ENCODE measurements at places on chromosomes 4 and X. TPM values are rescaled to one million over a fixed set of nuclear protein-coding genes. Genes with fewer than 3 reads are reported as not detected.

GRCh38 chrX:128396601-128397000 is 344.4 kb upstream of the ACTRT1 start:
- peak; percentile 1 for DNase-seq
- H3K27ac ChIP-seq, result no peak overlapping the region
- no peaks in the 10 kb centered on the region for H3K36me3 ChIP-seq
- H3K4me1 ChIP-seq, result no peaks in the 10 kb centered on the region
- no peak overlapping the region for H3K4me3 ChIP-seq
- H3K27me3 ChIP-seq, result no peaks in the 10 kb centered on the region

GLOD5 gene
- total RNA-seq, result not detected

WAS gene
- total RNA-seq, result 0.37 TPM

DNA sequence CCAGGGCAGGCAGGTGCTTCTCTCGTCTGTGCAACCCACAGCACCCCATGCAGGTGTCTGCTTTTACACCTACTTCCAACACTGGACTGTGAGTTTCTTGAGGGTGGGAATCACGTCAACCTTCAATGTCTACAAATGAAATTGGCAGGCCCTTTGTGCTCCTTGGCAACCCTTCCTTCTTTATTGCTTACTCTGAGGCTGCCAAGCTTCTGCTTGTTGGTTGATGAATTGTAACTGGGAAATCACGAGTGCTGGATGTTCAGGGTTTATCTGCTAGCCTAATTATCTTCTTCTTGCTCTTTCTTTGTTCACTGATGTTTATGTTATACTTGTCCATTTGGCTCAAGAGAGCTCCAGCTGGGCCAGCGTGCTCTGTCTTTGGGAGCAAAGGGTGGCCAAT is 2.5 kb upstream of the DGAT2L6 start:
- H3K4me1 ChIP-seq, result peaks cover 6% of the 10 kb centered on the region
- no peak for DNase-seq
- no peaks in the 10 kb centered on the region for H3K36me3 ChIP-seq
- peaks cover 35% of the 10 kb centered on the region for H3K27me3 ChIP-seq
- H3K27ac ChIP-seq, result no peak overlapping the region

DNA sequence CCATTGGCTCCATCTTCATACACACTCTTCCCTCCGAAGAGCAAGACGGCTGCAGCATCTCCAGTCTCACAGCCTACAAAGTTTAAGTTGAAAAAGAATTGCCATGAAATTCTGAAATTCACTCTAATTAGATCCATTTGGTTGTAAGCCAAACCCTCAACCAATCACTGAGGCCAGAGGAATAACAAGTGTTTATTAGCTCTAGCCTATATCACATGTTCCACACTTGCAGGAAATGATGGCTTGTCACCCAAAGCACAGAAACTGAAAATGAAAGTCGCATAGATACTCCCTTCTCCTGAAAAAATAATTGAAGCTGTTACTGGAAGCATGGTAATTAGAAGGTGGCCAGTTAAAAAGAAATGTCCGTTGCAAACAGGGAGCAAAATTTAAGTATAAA is 1071.8 kb downstream of the CCSER1 start:
- no peak for DNase-seq
- no peak overlapping the region for H3K4me3 ChIP-seq
- H3K27me3 ChIP-seq, result no peaks in the 10 kb centered on the region
- no peaks in the 10 kb centered on the region for H3K36me3 ChIP-seq
- no peak overlapping the region for H3K27ac ChIP-seq
- no peaks in the 10 kb centered on the region for H3K4me1 ChIP-seq

DNA sequence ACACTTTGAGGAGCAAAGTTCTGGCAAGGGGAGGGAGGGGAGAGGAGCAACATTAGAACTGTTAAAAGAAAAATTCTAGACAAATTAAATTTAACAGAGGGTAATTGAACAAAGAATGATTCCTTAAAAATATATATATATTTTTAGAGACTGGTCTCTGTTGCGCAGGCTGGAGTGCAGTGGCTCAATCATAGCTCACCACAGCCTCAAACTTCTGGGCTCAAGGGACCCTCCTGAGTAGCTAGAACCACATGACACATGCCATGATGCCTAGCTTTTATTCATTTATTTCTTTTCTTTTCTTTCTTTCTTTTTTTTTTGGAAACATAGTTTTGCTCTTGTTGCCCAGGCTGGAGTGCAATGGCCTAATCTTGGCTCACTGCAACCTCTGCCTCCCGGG is 19.1 kb upstream of the SPINK2 start:
- H3K27me3 ChIP-seq, result no peaks in the 10 kb centered on the region
- no peak overlapping the region for H3K4me3 ChIP-seq
- H3K36me3 ChIP-seq, result no peaks in the 10 kb centered on the region
- no peak overlapping the region for H3K27ac ChIP-seq
- no peak for DNase-seq

DNA sequence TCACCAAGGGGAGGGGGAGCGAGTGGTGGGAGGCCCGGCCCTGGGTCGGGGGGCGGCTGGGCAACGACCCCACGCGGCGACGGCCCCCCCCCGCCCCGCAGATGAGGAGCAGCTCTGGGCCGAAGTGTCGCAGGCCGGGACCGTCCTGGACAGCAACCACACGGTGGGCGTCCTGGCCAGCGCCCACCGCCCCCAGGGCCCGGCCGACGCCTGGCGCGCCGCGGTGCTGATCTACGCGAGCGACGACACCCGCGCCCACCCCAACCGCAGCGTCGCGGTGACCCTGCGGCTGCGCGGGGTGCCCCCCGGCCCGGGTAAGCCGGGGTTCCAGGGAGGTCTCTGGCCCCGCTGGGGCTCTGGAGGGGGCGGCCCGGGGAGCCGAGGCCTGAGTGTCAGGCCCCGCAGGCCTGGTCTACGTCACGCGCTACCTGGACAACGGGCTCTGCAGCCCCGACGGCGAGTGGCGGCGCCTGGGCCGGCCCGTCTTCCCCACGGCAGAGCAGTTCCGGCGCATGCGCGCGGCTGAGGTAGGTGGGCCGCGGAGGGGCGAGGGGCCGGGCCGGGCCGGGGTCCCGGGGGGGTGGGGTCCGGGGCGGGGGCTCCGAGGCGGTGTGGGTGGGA is 8.7 kb upstream of the FGFRL1 start:
- H3K4me1 ChIP-seq, result no peaks in the 10 kb centered on the region
- DNase-seq, result no peak
- H3K27ac ChIP-seq, result no peak overlapping the region
- peaks cover 6% of the 10 kb centered on the region for H3K36me3 ChIP-seq
- no peak overlapping the region for H3K4me3 ChIP-seq
- H3K27me3 ChIP-seq, result peaks cover 34% of the 10 kb centered on the region

ADH1B gene
- total RNA-seq, result 24.2 TPM

DNA sequence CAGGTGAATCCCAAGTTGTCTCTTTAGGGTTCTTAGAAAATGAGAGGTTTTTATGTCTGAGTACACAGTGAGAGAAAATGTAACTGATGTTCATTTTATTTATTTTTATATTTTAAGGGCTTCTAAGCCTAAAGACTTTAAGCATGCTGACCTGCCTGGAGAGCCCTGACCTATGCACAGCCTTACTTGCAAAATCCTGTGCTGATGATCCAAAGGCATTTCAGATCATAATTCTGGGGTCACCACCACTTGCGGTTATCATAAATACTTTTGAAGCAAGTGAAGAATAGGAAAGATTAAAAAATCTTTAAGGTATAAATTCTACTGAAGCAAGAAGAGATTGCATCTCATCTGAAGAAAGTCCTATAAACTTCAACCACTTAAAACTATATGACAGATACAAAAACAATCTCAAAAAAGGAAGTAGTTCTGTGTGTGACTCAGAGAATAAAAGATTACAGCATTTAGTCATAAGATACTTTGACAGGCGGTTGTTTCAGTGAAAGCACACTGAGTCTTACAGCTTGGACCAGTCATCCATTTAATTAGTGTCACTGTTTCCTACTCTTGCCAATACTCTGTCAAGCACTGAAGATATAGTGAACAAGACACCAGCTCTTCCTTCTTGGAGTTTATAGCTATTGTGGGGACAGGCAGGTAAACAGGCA is 245.2 kb upstream of the DIPK2B start:
- H3K27ac ChIP-seq, result peak overlapping the region; percentile 55
- H3K4me3 ChIP-seq, result no peak overlapping the region
- H3K27me3 ChIP-seq, result peaks cover 35% of the 10 kb centered on the region
- DNase-seq, result peak; percentile 60
- H3K4me1 ChIP-seq, result peaks cover 16% of the 10 kb centered on the region
- H3K36me3 ChIP-seq, result no peaks in the 10 kb centered on the region

DNA sequence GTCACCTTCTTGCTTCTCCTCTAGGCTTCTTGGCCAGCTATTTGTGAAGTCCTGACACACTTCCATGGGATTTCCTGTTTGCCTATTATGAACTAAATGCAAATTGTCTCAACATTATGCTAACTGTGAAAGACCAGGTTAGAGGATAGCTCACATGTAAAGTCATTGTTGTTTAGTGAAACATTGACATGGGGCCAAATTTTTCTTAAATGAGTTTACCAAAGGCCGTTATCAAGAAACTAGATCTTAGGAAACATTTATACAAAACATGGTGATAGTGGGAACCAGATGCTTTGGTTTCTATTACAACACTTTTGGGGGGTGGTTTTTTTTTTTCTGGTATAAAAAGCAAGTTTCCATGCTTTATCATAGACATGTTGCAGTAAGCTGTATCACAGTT is 466.8 kb upstream of the FAM241A start:
- peaks cover 62% of the 10 kb centered on the region for H3K27me3 ChIP-seq
- H3K4me1 ChIP-seq, result no peaks in the 10 kb centered on the region
- H3K27ac ChIP-seq, result no peak overlapping the region
- no peak overlapping the region for H3K4me3 ChIP-seq
- H3K36me3 ChIP-seq, result no peaks in the 10 kb centered on the region
- DNase-seq, result peak; percentile 7

AFM gene
- total RNA-seq, result not detected

GRCh38 chr4:7193030-7193958 is 956 bp downstream of the SORCS2 start:
- peaks cover 14% of the 10 kb centered on the region for H3K4me1 ChIP-seq
- no peak for DNase-seq
- H3K36me3 ChIP-seq, result no peaks in the 10 kb centered on the region
- peaks cover 40% of the 10 kb centered on the region for H3K27me3 ChIP-seq
- no peak overlapping the region for H3K27ac ChIP-seq
- H3K4me3 ChIP-seq, result no peak overlapping the region

- H3K27ac ChIP-seq, result no peak overlapping the region
- H3K4me1 ChIP-seq, result no peaks in the 10 kb centered on the region
- no peak for DNase-seq
- no peaks in the 10 kb centered on the region for H3K36me3 ChIP-seq
- no peak overlapping the region for H3K4me3 ChIP-seq
Measured at GRCh38 chr4:179768996-179769395, 2326.8 kb upstream of the AGA start.

DNA sequence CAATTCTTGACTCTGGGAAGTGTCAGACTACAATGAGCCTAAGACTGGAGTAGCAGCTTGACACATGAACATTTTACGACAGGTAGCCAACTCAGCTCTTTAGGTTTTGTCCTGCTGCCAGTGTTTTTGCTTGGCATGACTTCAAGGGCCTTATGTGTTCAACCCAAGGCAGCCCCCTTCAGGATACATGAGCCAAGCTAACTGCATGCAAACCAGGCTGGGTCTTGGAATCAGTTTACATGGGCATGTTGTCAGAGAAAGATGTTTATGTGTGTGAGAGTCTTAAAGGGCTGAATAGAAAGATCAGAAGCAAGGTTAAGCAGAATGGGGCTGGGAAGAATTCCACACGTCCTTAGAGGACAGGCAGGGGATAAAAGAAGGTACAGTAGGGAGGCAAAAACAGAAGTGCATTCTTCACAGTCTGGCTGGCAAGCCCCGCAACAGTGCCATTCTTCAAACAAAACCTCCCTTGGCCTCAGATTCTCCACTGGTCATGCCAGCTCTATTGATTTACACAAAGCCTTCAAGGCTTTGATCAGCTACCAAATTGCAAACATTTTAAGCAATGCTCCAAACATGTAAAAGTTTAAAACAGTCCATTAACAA is 97.3 kb downstream of the NKX6-1 start:
- H3K27me3 ChIP-seq, result peaks cover 22% of the 10 kb centered on the region
- DNase-seq, result peak; percentile 51
- H3K27ac ChIP-seq, result no peak overlapping the region
- no peak overlapping the region for H3K4me3 ChIP-seq
- peaks cover 7% of the 10 kb centered on the region for H3K4me1 ChIP-seq
- no peaks in the 10 kb centered on the region for H3K36me3 ChIP-seq

GRCh38 chr4:52546449-52546848 is 112.7 kb downstream of the USP46 start:
- H3K4me1 ChIP-seq, result no peaks in the 10 kb centered on the region
- H3K27ac ChIP-seq, result no peak overlapping the region
- H3K4me3 ChIP-seq, result no peak overlapping the region
- H3K27me3 ChIP-seq, result no peaks in the 10 kb centered on the region
- H3K36me3 ChIP-seq, result no peaks in the 10 kb centered on the region
- DNase-seq, result no peak

DNA sequence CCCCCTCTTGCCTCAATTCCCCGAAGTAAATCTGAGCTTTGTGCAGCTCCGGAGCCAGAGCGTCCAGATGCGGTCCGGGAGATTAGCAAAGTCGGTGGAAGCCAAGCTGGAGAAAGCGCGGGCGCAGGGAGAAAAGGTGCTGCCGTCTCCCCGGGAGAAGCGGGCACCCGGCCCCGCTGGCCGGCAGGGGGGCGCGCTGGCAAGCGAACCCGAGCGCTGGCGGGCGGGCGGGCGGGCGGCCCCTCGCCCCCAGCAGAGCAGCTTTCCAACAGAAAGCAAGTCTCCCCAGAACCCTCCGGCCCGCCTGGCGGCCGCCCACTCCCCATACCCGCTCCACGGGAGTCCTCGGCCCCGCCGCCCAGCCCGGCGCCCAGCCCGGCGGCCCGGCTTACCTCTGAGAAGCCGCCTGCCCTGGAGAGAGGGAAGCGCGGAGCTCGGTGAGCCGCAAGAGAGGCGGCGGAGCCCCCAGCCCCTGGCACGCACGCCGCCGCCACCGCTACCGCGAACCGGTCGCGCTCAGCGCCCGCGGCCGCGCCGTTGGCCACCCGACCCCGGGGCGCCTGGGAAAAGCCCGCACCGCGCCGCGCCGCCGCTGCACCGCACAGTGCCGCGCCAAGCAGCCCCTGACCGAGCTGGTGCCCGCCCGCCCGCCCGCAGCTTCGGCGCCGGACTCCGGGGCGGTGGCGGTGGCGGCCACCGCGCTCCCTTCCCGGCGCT is 529 bp upstream of the CITED1 start:
- H3K27me3 ChIP-seq, result peaks cover 75% of the 10 kb centered on the region
- no peaks in the 10 kb centered on the region for H3K36me3 ChIP-seq
- no peak for DNase-seq
- H3K27ac ChIP-seq, result no peak overlapping the region
- peaks cover 7% of the 10 kb centered on the region for H3K4me1 ChIP-seq
- peak overlapping the region; percentile 82 for H3K4me3 ChIP-seq

All from MCF 10A (cell line).